NCI-H82 (cell line): ENCODE measurements at places on chromosomes 6 and 20.
A peak's percentile ranks its signal among the peaks of the same experiment; 100 is the strongest.

DNA sequence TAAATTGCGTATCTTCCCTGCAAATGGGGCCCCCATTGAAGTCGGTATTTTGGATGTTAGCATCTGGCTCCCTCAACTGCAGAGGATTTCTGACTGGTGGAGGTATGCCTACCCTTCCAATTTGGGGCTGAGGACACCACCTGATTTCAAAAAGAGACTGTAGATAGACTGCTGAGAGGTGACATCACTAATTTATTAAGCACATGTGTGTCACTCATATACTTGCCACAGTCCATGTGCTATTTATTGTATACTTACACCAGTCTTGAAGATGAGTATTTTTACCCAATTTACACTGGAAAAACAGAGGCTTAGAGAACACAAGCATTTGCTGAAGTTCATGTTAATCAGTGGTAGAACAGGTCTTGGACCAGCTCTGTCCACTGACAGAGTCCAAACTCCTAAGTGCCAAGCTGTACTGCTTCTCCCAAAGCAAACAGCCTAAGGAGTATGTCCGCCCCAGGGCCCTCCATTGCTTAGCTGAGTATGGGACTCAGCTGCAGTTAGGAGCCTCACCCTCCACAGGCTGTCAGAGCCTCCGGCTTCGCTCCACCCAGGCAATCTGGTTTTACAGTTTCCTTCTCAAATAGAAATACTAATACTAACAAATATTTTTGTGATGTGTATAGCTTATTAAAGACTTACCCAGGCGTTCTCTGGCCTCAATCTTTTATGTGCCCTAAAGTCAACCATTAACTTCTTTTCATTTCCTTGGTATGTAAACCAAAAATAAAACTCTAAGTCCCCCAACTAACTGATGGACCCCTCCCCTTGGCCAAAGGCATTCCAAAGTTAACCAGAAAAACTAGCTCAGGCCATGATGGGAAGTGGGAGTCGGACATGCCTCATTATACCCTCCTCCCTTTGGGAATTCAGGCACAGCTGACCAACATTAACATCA is 17.5 kb downstream of the RIN2 start:
- DNase-seq, result no peak

DNA sequence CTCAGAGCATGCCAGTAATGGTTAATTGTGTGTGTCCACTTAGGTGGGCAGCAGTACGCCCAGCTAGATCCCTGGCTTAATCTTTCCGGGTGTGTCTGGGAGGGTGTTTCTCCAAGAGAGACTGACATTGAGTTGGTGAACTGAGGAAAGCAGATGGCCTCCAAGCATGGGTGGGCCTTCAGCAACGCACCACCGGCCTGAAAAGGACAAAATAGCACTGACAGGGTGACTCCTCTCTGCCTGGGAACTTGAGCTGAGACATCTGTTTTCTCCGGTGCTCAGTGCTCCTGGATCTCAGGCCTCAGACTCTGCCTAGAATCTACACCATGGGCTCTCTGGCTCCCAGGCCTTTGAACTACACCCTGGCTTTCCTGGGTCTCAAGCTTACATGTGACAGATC is 43.2 kb downstream of the C6orf118 start:
- no peak for DNase-seq

DNA sequence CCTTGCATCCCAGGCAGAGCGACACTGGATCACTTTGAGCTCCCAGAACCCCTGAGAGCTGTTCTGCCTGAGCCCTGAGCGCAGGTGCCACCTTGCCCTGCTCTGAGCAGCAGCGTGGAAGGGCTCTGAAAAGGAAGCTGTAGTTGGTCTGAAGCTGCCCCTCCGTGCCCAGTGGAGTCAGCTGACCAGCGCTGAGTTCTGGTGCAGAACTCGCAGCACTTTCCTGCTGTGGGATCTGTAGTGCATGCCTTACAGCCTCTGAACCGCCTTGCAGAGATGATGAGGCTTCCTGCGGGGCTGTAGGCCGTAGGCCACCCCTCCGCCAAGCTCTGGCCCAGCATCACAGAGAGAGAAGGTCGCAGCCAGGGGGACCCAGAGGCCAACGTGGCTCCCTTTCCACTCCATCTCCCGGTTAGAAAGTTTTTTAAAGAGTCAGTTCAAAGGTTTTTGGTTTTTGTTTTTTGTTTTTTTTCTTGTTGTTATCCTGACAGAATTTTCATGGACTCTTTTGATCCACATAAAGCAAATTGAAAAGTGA is 158.3 kb upstream of the CST7 start:
- no peak for DNase-seq

GRCh38 chr20:63778034-63778752 is 38.6 kb downstream of the SLC2A4RG start:
- DNase-seq, result no peak

GRCh38 chr20:48146877-48147276 is 361.6 kb upstream of the SULF2 start:
- DNase-seq, result no peak

DNA sequence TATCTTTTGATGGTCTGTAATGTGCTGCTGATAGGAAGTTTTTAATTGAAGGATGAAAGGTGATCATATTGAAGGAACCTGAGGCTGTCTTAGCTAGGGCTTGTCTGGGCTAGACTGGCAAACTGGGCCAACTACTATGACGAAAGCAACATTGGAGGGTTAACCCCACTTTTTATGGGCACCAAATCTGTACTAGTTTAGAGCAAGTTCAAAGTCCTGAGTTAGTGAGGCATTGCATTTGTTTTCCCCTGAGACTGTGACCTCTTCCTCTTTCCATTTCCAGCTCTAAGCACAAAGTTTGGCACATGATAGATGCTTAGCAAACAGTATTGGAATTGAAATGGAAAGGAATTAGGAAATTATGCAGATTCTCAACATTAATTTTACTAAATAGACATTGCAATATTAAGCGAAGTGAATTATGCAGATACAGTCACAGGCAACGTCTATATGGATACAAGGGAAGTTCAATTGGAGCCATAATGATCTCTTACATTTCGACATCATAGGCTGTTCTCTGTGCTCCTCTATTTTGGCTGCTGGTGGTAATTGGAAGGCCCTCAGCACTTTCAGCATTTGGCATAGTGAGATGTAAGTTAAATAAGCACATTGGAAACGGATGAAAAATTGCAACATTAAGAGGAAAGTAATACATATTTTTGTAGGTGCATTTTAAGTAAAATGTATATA is 22.2 kb downstream of the CEP57L1 start:
- DNase-seq, result peak; percentile 31

- no peak for DNase-seq
Measured at GRCh38 chr6:77448546-77448945, 14.7 kb downstream of the HTR1B start.

GRCh38 chr6:119075200-119075981 is 3.1 kb downstream of the FAM184A start:
- no peak for DNase-seq

DNA sequence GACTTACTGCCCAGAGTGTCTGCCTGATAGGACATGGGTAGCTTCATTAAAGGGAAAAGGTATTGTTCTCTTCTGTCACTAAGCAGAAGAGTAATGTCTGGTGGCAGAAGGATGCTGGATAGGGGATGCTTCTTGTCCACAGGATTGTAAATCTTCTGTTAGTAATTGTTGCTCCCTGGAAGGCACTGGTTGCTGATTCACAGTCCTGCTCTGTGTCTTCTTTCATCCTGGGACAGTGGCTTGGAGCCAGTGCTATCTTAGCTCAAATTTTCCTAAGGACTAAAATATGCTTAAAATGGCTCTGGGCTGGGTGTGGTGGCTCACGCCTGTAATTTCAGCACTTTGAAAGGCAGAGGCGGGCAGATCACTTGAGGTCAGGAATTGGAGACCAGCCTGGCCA is 48.0 kb downstream of the SYTL3 start:
- no peak for DNase-seq

DNA sequence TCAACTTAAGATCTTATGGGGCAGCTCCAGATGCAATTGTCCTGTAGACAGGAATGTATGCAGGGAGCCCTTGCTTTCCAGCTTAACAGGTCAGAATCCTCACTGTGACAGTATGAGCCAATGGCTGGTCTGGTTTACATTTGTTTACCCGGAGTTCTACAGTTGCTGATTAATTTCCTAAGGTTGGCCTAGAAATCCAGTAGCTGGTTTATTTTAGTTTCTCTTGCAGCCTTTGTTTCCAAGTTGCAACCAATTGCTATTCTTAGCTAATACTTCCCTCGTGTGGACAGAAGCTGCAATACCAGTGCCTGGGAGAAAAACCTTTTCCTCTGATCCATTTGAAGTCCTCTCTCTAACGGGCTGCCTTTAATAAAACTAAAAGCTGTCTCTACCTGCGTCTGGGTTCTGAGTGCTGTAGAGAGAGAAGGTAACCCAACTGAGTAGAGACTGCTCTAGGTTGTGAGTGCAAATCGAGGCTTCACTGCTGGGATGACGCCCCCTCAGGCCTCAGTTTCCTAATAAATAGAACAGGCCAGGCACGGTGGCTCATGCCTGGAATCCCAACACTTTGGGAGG is 45.9 kb downstream of the ZNF217 start:
- peak; percentile 85 for DNase-seq

DNA sequence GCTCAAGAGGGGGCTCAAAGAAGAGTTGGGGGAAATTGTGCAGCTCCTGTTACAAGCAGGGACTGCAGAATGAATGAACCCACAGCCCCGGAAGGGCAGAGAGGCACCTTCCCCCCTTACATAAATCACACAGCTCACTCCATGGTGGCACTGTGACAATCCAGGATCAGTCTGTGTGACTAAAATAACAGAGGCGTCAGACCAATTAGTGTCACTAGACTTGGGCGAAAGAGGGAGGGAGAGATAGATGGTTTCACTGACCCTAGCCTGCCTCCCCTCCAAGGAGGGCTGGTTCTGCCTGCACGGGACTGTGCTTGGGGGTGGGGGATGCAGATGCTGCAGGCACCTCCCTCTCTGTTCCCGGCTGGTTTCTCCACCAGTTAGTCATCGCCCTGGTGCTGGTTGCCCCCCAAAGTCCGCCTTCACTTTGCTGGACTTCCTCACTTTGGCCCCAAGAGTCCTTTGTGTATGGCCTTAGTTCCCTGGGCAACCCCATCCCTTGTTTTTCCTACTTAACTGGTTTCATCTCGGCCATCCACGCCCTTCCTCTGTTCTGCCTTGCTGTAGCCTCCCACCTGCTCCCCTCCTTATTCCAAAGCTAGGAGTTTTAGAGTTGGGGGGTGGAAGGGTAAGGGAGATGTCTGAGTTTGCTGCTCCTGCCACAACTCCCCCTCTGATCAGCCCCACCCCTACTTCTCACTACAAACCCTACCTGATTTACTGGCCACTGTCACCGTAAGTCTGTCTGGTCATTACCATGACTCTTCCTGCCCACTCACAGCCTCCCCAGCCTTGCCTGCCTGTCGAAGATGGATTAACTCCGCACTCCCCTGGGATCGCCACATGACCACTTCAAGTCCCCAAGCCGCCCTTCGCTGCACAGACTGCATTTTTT is 17.7 kb downstream of the CCDC167 start:
- peak; percentile 61 for DNase-seq

DNA sequence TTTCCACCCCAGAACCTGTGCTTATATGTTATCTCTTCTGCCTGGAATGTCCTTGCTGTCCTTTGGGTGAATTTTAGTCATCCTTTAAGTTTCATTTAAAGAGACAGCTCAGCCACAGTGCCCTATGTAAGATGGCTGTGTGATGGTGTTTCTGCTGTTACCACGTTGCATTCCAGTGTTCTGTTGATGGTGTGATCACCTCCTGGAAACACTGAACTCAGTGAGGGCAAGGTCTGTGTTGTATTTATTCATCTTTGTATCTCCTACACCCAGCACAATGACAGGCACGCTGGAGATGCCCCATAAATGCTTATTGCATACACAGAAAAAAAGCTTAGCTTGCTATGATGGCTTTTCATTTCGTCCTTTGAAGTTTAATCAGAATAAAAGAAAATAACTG is 102.5 kb downstream of the MAP3K7 start:
- DNase-seq, result no peak

DNA sequence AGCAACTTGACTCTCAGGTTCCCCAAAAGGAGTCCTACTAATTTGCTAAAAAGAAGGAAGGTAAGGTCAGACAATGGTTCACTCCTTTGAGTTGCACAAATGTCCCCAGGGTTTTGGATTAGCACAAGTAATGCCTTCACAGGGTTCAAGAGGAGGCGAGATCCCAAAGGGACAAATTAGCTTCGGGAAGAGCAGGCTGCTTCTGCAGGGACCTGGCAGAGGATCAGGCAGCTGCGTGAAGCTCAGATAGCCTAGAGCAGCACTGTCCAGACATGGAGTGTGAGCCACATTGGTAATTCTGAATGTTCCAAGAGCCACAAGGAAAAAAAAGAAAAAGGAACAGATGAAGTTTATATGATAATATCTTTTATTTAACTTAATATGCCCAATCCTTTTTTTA is 115.4 kb downstream of the CFAP61 start:
- DNase-seq, result peak; percentile 12

DNA sequence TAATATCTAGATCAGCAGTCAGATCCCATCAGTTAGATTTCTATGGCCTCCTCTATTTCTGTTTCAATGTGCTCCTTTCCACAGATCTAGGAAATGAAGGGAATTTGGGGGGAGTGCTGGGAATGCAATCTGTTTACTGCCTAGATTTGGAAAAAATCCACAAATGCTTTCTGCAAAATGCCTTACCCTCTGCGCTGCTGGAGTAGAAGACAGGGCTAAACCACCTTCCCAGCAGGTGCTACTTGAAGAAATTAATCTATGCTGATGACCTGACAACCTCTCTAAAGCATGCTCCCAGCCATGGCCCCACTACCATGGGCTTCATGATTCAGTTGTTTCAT is 46.2 kb downstream of the LY86 start:
- no peak for DNase-seq

GRCh38 chr20:63461104-63461763 is 11.2 kb downstream of the KCNQ2 start:
- no peak for DNase-seq

GRCh38 chr20:42510686-42511085 is 679.0 kb downstream of the PTPRT start:
- peak; percentile 45 for DNase-seq
